CD8-positive, alpha-beta memory T cell (primary cell): ENCODE measurements at places on chromosomes 7 and 10.

- no peak for DNase-seq
These were observed 54.5 kb downstream of the ORC5 start for GRCh38 chr7:104153287-104153686.

- DNase-seq: no peak
These were observed 177.7 kb upstream of the SP8 start for GRCh38 chr7:20964281-20964918.

- no peak for DNase-seq
These were observed 19.6 kb downstream of the ABI1 start for GRCh38 chr10:26840938-26841732.

DNA sequence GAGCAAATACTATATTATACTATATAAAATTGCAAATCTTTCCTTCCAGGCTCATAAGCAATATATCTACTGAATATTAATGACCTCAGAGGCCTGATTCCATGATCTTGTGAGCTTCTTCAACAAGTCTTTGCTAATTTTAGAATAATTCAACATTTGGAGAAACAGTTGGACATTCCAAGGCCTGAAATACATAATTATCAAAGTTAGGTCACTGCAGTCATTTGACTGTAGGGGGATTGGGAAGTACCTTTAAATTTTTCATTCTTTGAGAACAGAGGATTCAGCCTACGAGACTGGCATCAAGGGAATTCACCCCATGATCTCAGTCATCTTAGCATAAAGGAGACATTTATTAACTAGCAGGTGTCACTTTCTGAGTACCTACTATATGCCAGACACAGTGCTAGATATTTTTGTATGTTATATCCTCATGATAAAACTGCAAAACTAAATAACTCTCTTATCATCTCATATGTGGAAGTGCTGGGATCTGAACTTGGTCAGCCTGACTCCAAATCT is 85.4 kb downstream of the DOCK4 start:
- no peak for DNase-seq

DNA sequence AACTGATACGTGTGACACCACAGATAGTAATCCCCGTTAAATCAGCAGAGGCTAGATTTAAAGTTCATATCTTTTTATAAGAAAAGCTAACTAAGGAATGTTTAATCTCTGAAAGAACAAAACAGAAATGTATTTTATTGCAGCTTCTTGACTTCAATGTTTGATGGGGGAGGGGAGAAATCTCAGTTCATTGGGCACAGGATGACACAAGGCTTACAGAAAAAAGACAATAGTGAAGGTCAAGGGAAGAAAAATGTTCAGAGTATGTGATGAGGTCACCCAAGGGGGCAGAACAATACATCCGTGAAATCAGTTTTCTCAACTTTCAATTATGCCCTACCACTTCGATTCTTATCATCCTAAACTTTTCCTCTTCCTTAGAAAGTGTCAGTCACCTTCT is 102.9 kb downstream of the ELAPOR2 start:
- no peak for DNase-seq

DNA sequence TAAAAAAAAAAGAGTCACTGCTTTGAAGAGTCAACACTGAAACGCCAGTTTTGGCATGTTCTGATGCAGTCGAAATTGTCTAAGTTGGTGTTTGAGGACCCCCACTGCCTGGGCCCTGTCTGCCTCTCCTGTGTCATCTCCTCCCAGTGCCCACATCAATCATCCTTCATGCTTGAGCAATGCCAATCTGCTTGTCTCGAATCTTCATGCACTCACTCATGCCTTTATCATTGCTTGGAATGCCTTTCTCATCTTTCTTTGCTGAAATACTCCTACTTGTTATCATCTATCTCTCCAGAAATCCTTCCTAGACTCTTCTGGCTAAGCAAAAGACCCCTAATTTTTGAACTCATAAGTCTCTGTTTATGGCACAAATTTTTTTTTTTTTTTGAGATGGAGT is 42.1 kb upstream of the PLPP4 start:
- DNase-seq: no peak

- DNase-seq: no peak
These were observed 314.9 kb downstream of the LRMDA start for GRCh38 chr10:75746356-75746755.

GRCh38 chr7:36752026-36752711 is 27.9 kb upstream of the AOAH start:
- DNase-seq: no peak

DNA sequence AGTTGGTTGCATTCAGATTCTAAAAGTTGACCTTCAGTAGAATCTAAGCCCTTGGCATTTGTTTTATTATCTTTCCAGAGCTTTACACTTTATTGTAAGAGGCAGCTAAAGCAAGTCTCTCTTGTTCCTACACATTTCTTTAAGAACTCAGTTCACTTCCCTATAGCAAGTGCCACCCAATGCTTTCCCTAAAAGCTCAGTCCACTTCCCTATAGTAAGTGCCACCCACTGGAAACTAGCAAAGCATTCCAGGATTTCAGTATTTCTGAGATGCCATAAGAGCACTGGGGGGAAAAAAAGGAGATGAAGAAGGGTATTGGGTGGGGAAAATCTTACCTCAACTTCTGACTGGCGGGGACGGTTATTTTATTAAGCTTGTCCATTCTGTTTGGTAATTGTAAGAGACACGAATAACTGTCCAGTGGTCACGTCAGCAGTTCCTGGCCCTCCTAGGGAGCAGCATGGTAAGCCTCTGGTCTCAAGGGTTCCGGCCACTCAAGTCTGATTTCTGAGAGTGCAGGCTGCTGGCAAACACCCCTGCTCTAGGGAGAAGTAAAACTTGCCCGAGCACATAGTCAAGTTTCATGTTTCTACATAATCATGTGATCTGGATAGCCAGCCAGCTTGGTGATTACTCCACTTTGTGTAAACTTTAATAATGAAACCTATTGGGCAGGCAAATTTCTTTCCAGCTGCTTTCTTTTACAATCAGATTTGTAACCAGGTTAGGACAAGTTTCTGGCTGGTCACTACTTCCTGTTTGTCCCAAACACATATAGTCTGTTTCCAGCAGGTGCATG is at the start of gene BLNK:
Gene BLNK, minus strand, starts transcription at position 554 of the 800 bp plus-strand sequence. Its CDS starts 171 bp downstream, at position 383.
- no peak for DNase-seq

GRCh38 chr7:147639751-147640150 is 950.8 kb upstream of the C7orf33 start:
- DNase-seq: no peak

- no peak for DNase-seq
These were observed 188.3 kb downstream of the WDR37 start for GRCh38 chr10:1244493-1244892.

GRCh38 chr10:124918191-124918830 is 23.6 kb upstream of the ZRANB1 start:
- no peak for DNase-seq

GRCh38 chr7:76300166-76300731 is 2.2 kb upstream of the HSPB1 start:
- DNase-seq: no peak

DNA sequence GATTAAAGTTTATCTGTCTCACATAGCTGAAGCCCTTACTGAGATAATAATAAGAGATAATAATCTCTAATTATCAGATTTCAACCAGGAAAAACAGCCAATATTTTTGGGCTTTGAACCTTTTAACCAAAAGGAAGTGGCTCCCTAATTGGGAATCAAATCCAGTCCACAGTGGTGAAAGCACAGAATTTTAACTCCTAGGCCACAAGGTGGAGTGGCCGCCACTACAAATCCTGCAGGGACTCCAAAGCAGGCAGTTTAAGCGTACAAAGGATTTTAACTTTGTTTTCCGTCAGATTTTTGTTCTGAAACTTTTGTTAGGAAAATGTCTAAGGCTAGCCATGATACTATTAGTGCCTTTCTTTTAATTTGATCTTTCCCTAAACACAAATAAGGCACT is 99.6 kb upstream of the CCNY start:
- no peak for DNase-seq

- no peak for DNase-seq
These were observed 141.5 kb downstream of the MTPAP start for GRCh38 chr10:30207485-30208052.

- DNase-seq: no peak
These were observed 14.8 kb downstream of the ACSM6 start for GRCh38 chr10:95208702-95209391.

- no peak for DNase-seq
These were observed 342.9 kb downstream of the AUTS2 start for GRCh38 chr7:69941077-69941651.
